ENCODE measurements at places on chromosomes 13 and 19.
A peak's percentile ranks its signal among the peaks of the same experiment; 100 is the strongest.

GRCh38 chr19:44904426-44904994 lies 1.1 kb upstream of the APOE start:
- DNase-seq: peak; percentile 82
- H3K4me3 ChIP-seq: no peak overlapping the region
- H3K4me1 ChIP-seq: peaks cover 6% of the 10 kb centered on the region
- peaks cover 42% of the 10 kb centered on the region for H3K36me3 ChIP-seq
- no peaks in the 10 kb centered on the region for H3K27me3 ChIP-seq

DNA sequence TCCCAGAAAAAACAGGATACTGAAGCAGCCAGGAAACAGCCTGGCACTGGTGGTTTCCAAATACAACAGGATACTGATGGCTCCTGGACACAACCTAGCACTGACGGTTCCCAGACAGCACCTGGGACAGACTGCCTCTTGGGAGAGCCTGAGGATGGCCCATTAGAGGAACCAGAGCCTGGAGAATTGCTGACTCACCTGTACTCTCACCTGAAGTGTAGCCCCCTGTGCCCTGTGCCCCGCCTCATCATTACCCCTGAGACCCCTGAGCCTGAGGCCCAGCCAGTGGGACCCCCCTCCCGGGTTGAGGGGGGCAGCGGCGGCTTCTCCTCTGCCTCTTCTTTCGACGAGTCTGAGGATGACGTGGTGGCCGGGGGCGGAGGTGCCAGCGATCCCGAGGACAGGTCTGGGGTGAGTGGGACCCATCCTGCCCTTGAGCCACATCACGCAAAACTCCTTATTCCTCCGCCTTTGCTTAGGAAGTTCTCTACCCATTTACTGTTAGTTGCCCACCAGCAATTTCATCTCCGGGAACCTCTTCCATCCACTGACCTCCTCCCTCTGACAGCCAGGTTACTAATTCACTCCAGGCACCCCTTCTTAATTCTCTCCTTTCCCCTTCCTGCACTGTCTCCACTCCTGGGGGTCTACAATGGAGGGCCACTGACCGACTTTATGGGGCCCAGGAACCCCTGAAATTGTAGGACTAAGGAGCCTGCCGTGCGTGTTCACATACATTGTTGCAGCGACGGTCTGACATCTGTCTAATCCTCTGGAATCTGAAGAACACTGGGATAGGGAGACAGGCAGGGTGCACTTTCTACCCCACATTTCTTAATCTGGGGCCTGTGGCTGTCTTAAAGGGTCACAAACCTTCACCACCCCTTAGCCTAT lies 1.2 kb downstream of the ITPKC start:
- no peak overlapping the region for H3K27ac ChIP-seq
- peak overlapping the region; percentile 94 for H3K4me3 ChIP-seq
- peak; percentile 68 for DNase-seq
- no peaks in the 10 kb centered on the region for H3K27me3 ChIP-seq
- peaks cover 18% of the 10 kb centered on the region for H3K36me3 ChIP-seq

GRCh38 chr13:22073718-22074117 lies 402.8 kb downstream of the FGF9 start:
- no peak overlapping the region for H3K4me3 ChIP-seq
- no peak for DNase-seq
- H3K27me3 ChIP-seq: peaks cover 7% of the 10 kb centered on the region
- H3K36me3 ChIP-seq: no peaks in the 10 kb centered on the region
- H3K27ac ChIP-seq: no peak overlapping the region

DNA sequence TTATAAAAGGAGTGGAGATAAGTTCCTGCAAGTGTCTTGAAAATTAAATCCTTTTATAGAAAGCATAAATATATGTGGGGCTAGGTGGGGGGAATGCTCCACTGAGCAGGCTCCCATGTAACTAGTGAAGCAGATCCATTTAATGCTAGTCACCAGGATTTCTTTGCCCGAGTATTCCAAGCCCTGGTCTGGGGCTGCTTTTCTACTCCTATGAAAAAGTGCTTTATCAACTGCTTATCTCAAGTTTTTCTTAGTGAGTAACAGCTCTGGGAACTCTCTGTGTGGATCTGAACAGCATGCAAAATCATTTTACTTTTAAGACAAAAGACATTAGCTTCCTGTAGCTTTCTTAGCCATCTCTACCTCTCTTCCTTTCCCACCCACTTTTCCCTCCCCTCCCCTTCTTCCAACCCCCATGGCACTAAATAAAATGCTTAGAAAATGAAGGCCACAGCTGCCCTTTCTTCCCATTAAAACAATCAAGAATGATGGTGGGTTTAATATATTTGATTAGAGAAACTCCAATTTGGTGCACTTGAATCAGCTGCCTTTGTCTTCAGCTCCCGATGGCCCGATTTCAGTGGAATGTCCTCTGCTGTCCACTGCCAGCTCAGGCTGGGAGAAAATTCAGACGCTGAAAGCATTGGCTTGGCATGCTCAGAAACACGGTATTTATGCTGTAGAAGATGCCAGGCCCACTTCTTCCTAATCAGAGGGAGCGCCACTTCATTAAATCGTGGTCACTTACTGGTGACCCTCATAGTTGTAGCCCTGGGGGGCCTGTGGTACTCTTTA lies 475.1 kb downstream of the FOXO1 start:
- H3K4me3 ChIP-seq: no peak overlapping the region
- H3K36me3 ChIP-seq: no peaks in the 10 kb centered on the region
- no peaks in the 10 kb centered on the region for H3K27me3 ChIP-seq
- DNase-seq: no peak
- peaks cover 14% of the 10 kb centered on the region for H3K4me1 ChIP-seq

DNA sequence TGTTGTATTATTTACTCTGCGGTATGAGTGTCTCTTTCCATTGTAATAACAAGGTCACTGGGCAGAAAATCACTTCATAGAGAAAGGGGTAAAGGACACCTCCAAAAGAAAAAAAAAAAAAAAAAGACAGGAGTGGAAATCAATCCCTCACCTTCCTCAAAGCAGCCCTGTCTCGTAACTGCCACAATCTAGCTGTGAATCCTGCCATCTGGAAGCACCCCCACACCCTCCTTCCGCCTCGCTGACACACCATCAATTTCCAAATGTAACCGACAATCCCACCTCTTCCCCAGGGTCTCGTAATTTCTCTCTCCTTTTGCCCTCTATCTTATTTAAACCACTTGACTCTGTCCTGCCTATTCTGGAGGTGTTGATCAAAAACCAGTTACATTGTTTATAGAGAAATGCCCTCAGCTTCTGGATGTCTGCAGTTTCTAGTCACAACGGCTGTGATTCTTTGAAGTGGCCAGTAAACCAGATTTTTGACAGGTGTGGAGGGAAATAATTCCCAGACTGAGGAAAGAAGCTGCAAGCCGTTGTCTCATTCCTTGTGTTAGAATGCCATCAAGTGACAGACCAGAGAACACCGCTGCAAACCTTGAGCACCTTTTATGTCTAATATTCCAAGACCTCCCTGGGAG lies 9.1 kb upstream of the POP4 start:
- no peak overlapping the region for H3K27ac ChIP-seq
- H3K27me3 ChIP-seq: peaks cover 5% of the 10 kb centered on the region
- DNase-seq: peak; percentile 60
- no peak overlapping the region for H3K4me3 ChIP-seq

- H3K27me3 ChIP-seq: no peaks in the 10 kb centered on the region
- no peak overlapping the region for H3K4me3 ChIP-seq
- no peak overlapping the region for H3K27ac ChIP-seq
- peaks cover 3% of the 10 kb centered on the region for H3K36me3 ChIP-seq
- peaks cover 13% of the 10 kb centered on the region for H3K4me1 ChIP-seq
These were observed 69.2 kb downstream of the ATP11A start for GRCh38 chr13:112759053-112759452.

DNA sequence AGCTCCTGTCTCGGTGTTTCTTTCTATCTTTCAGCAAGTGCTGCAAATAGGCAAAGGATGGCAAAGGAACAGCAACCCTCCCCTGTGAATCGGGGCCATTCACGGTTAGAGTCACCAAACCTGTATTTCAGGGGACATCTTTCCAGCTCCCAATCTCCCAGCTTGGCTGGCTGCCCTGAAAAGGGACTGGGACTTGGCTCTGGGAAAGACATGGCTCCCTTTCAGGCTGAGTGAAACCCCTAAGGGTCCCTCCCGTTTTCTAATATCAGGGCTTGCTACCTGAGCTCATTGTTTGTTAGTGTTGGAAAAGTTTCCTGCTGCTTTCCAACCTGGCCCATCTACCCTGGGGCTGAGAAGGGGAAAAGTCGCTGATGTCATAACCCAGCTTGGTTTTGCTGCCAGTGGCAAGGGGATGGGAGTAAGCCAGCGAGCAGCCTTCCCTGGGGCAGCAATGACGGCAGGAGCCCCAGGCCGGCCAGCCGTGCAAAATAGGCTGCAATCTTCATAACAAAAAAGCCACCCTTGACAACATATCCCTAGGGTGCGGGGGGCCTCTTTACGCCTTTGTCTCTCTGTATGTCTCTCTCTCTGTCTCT lies 29.9 kb downstream of the SERP2 start:
- no peak overlapping the region for H3K4me3 ChIP-seq
- DNase-seq: peak; percentile 69
- no peak overlapping the region for H3K27ac ChIP-seq
- H3K36me3 ChIP-seq: no peaks in the 10 kb centered on the region
- H3K4me1 ChIP-seq: peaks cover 30% of the 10 kb centered on the region
- H3K27me3 ChIP-seq: peaks cover 5% of the 10 kb centered on the region

DNA sequence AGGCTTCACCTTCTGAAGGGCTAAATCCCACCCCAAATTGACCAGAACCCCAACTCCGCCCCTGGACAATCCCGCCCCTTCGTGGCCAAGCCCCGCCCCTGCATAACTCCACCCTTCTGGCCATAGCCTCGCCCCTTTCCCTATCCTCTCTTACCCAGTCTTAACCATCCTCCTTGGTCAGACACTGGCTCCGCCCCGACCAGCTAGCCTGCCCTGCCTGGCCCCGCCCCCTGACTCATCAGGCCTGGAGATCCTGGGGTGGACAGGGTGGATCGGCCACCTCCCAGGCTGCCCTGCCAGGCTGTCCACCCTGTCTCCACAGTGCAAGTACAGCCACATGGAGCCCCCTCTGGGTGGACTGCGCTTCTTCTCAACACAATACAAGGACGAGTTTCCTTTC lies 8.0 kb upstream of the ZNF358 start:
- H3K27ac ChIP-seq: no peak overlapping the region
- no peaks in the 10 kb centered on the region for H3K36me3 ChIP-seq
- no peak overlapping the region for H3K4me3 ChIP-seq
- no peaks in the 10 kb centered on the region for H3K4me1 ChIP-seq

- H3K36me3 ChIP-seq: no peaks in the 10 kb centered on the region
- H3K4me1 ChIP-seq: no peaks in the 10 kb centered on the region
- H3K27ac ChIP-seq: no peak overlapping the region
- peaks cover under 1% of the 10 kb centered on the region for H3K27me3 ChIP-seq
- DNase-seq: no peak
- no peak overlapping the region for H3K4me3 ChIP-seq
These were observed 143.2 kb downstream of the POU4F1 start for GRCh38 chr13:78460176-78460575.

DNA sequence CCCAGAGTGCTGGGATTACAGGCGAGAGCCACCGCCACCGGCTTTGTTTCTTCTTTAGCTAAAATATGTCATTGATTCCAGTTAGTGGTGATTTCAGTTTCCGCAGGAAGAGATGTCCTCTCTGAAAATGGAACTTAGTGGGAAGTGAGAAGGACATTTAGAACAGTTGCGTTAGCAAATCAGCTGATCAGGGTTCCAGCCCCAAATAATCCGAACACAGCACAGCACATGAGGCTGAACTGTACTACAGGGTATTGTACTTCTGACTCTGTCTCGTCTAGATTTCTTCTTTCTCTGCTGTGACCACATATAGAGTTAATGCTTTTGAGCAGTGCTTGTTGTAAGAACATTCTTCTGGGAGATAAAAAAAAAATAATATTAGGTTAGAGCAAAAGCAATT lies 314.4 kb downstream of the MYO16 start:
- DNase-seq: no peak
- H3K4me3 ChIP-seq: no peak overlapping the region
- H3K36me3 ChIP-seq: no peaks in the 10 kb centered on the region
- no peaks in the 10 kb centered on the region for H3K27me3 ChIP-seq
- no peaks in the 10 kb centered on the region for H3K4me1 ChIP-seq

- no peaks in the 10 kb centered on the region for H3K27me3 ChIP-seq
- H3K4me3 ChIP-seq: no peak overlapping the region
- DNase-seq: no peak
- H3K36me3 ChIP-seq: no peaks in the 10 kb centered on the region
- H3K4me1 ChIP-seq: no peaks in the 10 kb centered on the region
These were observed 14.5 kb downstream of the LIPE start for GRCh38 chr19:42412661-42413076.

- DNase-seq: peak; percentile 87
- H3K27me3 ChIP-seq: no peaks in the 10 kb centered on the region
- H3K27ac ChIP-seq: no peak overlapping the region
- H3K4me3 ChIP-seq: no peak overlapping the region
These were observed 15.8 kb downstream of the FUT6 start for GRCh38 chr19:5823579-5824281.

GRCh38 chr19:43564800-43565199 lies 10.5 kb downstream of the XRCC1 start:
- no peak overlapping the region for H3K27ac ChIP-seq
- no peaks in the 10 kb centered on the region for H3K27me3 ChIP-seq
- DNase-seq: no peak
- H3K4me3 ChIP-seq: no peak overlapping the region
- H3K4me1 ChIP-seq: no peaks in the 10 kb centered on the region

DNA sequence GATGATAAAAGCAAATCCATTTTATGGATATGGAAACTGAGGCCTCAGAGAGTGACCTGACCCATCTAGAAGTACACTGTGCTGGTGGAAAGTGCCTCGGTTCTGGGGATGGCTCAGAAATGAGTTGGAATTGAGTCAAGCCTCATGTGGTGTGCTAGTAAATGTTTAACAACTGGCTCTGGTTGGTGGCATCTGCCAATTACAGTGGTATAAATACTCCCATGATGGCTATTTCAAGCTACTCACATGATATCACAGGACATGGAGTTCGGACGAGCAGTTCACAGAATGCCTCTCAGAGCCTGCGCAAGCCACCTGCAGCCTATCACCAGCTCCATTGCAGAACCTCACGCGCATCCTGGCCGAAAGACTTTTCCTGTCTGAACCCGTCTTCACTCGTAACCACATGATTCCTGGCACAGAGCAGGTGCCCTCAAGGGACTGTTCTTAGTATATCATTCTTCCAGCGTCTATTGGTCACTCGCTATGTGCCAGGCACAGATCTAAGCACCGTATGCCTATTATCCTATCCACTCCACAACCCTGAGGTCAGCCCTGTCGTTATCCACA lies 9.1 kb downstream of the TMEM150B start:
- H3K27me3 ChIP-seq: no peaks in the 10 kb centered on the region
- no peak for DNase-seq
- H3K27ac ChIP-seq: no peak overlapping the region
- H3K36me3 ChIP-seq: no peaks in the 10 kb centered on the region

DNA sequence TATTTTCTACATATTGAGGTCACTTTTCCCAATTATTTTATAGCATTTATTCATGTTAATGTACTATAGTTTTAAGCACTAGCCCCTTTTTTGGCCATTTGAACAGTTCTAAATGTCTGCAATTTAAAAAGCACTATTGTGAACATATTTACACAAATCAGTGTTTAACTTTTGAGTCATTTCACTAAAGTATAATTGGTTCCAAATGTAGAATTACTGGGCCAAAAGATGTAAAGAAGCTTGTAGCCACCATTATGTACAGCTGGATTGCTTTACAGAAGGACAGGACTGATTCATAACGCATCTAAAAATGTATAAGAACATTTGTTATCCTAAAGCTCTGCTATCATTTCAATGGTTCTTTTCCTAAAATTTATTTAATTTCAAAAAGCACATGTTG lies 16.6 kb upstream of the ATP12A start:
- no peak overlapping the region for H3K27ac ChIP-seq
- H3K36me3 ChIP-seq: no peaks in the 10 kb centered on the region
- no peaks in the 10 kb centered on the region for H3K4me1 ChIP-seq
- H3K4me3 ChIP-seq: no peak overlapping the region
- H3K27me3 ChIP-seq: no peaks in the 10 kb centered on the region
- no peak for DNase-seq

GRCh38 chr19:1618157-1619093 lies 13.2 kb upstream of the UQCR11 start:
- H3K4me3 ChIP-seq: no peak overlapping the region
- H3K27ac ChIP-seq: peak overlapping the region; percentile 32
- H3K36me3 ChIP-seq: peaks cover 71% of the 10 kb centered on the region

All from endodermal cell (in vitro differentiated cells).